GM12864 (cell line): ENCODE measurements at places on chromosomes 2 and 18.

DNA sequence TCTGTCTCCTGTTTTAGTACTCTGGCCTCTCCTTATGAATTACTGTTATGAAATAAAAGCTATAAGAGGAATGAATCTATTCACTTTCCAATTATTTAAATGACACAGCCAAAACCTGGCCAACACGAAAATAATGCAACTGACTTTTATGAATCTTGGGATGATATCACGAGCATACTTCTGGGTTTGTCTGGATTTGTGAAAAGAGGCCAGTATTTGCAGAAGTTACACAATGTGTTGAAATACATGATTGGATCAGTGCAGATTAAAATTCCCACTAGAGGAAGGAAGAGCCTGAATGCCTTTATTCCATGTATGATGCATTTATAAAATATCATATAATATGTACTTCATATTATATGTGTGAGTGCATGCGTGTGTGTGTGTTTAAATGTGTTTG, 418.2 kb downstream of the GRB14 start:
- no peak for DNase-seq

- no peak for DNase-seq
Observed at GRCh38 chr2:99876956-99877355, 265.4 kb downstream of the AFF3 start.

DNA sequence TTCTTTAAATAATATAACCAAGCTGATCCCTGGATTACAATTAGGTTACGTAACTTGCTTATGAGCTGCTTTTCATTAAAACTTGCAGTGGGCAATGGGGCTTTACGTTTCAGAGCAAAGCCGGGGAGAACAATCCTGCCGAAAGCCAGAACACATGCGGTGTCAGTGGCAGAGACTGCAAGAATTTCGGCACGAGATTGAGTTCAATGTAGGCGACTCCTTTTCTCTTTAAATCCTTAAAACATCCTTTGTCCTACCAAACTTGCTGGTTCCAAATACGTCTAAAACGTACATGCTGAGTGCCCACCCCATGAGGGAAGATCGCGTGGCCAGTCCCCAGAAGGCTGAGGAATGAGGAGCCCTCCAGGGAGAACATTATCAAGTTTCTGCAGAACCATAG, 36.8 kb upstream of the NCOA1 start:
- no peak for DNase-seq

DNA sequence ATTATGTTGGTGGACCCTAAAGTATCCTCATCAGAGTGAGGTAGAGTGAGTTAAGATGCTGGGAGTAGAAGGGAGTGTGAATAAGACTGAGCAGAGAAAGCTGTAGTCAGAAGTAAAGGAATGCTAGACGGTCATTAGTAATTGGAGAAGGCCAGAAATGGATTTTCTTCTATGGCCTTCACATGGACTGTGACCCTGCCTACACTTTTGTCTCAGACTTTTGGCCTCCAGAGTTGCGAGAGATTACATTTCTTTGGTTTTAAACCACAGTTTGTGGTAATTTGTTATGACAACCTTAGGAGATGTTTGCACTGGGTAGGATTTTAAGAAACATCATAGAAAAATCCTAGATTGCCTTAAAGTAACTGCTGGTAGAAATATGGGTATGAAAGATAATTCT, 1267.7 kb upstream of the TMEFF2 start:
- DNase-seq, result no peak

- no peak for DNase-seq
Observed at GRCh38 chr2:10964052-10964790, 52.5 kb downstream of the KCNF1 start.

GRCh38 chr18:22283116-22283395, 113.7 kb downstream of the GATA6 start:
- DNase-seq, result no peak
